MV-4-11 (cell line): ENCODE measurements at places on chromosomes 7 and 10.
A peak's percentile ranks its signal among the peaks of the same experiment; 100 is the strongest.

DNA sequence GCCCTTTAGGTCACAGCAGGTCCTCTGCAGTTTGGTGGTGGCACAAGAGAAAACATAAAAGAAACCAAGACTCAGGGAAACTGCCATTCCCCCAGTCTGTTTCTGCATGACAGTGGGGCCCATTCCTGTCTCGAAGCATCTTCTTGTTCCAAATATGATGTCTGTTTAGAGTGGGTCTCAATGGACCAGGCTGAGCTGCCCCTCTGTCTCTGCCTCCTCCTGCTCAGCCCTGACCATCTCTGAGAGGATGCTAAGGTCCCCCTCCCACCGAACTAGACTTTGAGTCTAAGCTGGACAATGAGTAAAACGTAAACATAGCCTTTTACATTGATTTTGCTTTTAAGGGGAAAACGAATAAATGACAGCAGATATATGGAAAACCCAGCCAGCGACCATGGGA lies 40.4 kb downstream of the CLEC2L start:
- no peak for DNase-seq

GRCh38 chr7:130882396-130882795 lies 148.4 kb upstream of the KLF14 start:
- DNase-seq, result no peak

GRCh38 chr7:27943241-27943640 lies 203.3 kb downstream of the TAX1BP1 start:
- no peak for DNase-seq

- peak; percentile 2 for DNase-seq
Observed at GRCh38 chr10:60524541-60524940, 134.9 kb upstream of the ANK3 start.

GRCh38 chr7:41336981-41337380 lies 365.9 kb downstream of the INHBA start:
- DNase-seq, result no peak

DNA sequence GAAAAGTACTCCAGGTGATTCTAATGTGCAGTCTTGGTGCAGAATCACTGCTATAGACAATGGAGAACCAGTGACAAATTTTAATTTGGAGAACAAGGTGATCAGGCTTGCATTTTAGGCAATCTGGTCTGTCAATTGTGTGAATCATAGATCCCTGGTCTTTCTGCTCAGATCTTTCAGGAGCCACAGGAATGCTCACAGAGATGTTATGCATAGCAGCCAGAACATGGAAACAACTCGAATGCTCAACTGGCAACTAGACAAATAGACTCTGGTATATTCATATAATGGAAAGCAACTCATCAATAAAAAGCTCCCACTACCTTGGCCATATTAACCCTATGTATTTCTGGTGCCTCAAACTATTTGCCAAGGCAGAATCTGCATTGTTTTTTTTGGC lies 209.1 kb downstream of the PHF14 start:
- DNase-seq, result no peak

DNA sequence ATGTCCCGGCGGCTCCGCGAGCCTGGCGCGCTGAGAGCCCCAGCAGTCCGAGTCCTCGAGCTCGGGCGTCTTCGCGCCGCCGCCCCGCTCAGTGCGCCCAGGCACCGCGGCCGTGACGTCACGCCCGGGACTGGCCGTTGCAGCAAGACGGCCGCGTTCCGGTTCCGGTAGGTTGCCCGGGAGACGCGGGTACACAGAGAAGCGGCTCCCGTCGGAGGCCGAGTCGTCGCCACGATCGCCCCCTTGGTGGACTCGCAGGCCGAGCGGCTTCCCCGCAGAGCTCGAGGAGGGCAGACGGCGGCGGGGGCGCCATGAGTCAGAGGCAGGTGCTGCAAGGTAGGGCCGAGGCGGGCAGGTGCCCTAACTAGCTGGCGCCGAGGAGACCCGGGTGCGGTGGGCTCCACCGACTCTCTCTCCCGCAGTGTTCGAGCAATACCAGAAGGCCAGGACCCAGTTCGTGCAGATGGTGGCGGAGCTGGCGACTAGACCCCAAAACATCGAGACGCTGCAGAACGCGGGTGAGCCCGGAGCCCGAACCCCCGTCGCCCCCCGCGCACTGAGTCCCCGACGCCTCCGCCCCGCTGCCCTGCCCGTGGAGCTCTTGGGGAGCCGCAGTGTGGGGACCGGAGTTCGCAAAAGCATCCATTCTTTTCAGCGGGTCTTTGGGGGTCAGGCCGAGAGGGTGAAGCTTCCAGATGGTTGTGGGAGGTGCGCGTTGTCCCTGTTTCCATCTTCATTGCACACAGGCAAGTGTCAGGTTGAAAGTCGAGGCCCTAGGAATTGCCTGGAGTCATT lies at the start of gene SPAG6:
SPAG6 (plus strand) TSS at position 196 of the 795 bp plus-strand sequence; CDS start at position 312, 116 bp downstream.
- DNase-seq, result peak; percentile 29

- no peak for DNase-seq
Observed at GRCh38 chr7:108525327-108525984, 479 bp downstream of the PNPLA8 start.

- DNase-seq, result no peak
Observed at GRCh38 chr10:69218831-69219230, 1.3 kb upstream of the HKDC1 start.

- DNase-seq, result peak; percentile 34
Observed at GRCh38 chr7:36473454-36474282, 84.0 kb downstream of the ANLN start.

DNA sequence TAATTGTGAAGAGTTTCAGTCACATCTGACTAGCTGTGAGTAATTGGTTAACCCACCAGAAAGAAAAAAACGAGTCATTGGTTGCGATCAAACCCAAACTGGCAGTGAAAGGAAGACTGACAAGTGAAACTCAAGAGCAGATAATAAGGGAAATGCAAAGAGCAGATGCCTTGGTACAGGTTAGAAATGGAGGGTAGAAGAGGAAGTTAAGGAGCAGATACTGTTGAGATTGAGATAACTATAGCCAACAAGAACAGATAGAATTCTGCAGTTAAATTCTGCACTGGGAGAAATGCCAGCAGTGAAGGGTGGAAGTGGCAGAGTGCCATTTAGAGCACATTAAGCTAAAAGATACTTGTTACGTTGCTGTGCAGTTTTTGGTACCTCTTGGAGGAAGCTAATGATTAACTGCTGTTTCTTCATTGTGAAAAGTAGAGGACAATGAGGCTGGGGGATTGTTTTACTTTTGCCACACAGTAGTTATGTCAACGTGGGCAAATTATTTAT lies 65.8 kb downstream of the CDK13 start:
- peak; percentile 65 for DNase-seq

DNA sequence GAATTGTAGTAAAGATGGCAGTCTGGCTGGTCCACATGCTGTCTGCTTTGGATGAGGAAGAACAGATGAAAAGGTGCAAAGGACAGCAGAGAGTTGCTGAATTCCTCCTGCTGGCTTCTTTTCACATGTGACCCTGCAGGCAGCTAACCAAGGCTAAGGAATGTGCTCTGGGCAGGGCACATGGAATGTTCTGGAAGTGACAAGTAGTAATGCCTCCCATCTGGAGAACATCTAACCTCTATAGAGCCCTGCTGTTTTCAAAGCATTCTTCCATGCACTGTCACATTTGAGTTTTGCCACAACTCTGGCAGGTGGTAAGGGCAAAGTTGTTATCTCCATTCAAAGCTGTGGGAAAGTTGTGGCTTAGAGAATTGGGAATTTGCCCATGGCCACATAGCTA lies 208.8 kb downstream of the STK31 start:
- no peak for DNase-seq

DNA sequence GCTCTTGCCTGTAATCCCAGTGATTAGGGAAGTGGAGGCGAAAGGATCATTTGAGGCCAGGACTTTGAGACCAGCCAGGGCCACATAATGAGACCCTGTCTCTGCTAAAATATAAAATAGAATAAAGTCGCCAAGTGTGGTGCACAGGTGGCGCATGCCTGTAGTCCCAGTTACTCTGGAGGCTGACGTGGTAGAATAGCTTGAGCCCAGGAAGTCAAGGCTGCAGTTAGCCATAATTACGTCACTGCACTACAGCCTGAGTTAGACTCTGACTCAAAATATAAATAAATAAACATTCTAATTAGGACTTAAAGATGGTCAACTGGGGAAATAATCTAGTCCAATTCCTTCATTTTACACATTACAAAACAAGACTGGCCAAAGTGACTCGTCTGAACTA lies 768 bp downstream of the CHCHD2 start:
- peak; percentile 31 for DNase-seq

GRCh38 chr7:88666626-88667025 lies 92.9 kb upstream of the ZNF804B start:
- no peak for DNase-seq

DNA sequence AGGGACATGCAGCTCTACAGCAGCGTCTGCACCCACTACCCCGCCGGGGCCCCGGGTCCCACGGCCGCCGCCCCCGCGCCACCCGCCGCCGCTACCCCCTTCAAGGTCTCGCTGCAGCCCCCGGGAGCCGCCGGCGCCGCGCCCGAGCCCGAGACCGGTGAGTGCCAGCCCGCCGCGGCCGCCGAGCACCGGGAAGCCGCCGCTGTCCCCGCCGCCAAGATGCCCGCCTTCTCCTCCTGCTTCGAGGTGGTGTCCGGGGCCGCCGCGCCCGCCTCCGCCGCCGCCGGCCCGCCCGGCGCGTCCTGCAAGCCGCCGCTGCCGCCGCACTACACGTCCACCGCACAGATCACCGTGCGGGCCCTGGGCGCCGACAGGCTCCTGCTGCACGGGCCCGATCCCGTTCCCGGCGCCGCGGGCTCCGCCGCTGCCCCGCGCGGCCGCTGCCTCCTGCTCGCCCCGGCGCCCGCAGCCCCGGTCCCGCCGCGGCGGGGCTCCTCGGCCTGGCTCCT lies 631 bp downstream of the OTUD1 start:
- DNase-seq, result no peak

GRCh38 chr7:112272921-112273561 lies 66.5 kb downstream of the ZNF277 start:
- peak; percentile 45 for DNase-seq

GRCh38 chr10:88754287-88754686 lies 5.5 kb upstream of the LIPN start:
- no peak for DNase-seq

- DNase-seq, result no peak
Observed at GRCh38 chr7:107843184-107843583, 40.2 kb upstream of the SLC26A3 start.

- no peak for DNase-seq
Observed at GRCh38 chr7:13036256-13036780, 348.9 kb downstream of the ARL4A start.

- no peak for DNase-seq
Observed at GRCh38 chr7:149826344-149827088, 11.7 kb upstream of the ZNF862 start.

- DNase-seq, result no peak
Observed at GRCh38 chr10:22427890-22428571, 82.7 kb downstream of the SPAG6 start.

- DNase-seq, result no peak
Observed at GRCh38 chr10:95459446-95460045, 101.6 kb downstream of the SORBS1 start.

GRCh38 chr7:36507475-36508440 lies 118.1 kb downstream of the ANLN start:
- no peak for DNase-seq

- DNase-seq, result no peak
Observed at GRCh38 chr10:15642095-15642494, 77.6 kb downstream of the ITGA8 start.

DNA sequence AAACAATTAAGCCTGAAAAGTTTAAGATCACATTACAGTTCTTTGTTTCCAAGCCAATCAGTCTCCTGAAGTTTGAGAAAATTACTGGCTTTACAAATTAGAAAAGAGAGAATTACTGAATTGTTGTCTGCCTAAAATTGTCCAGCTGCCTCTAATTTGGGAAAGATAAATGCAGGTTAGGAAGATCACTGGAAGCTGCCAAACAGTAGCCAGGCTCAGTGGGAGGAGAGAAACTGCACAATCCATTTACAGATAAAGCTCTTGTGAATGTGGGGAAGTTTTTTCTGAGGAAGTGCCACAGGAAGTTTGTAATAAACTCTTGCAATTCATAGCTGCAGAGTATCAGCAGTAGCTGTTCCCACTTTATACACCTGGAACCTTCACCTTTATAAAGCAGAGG lies 100.7 kb downstream of the IQUB start:
- no peak for DNase-seq

- peak; percentile 39 for DNase-seq
Observed at GRCh38 chr10:60073781-60074656, 167.7 kb upstream of the CCDC6 start.

DNA sequence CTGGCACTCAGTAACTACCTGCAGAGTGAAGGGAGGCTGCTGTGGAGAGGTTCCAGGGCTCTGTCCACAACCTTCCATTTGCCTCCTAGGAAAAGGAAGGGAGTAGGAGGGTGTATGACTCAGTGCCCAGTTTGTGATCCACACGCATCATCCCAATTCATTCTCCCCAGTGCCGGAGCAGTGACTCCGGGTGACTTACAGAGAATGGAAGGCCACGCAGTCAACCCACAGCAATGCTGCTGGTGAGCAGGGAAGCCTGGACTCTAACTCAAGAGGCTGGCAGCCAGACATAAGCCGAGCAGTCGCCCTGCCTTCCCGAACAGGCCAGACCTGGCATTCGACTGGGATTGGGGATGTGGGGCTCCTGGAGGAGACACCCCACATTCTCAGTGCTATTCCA lies 139.9 kb downstream of the SH3PXD2A start:
- no peak for DNase-seq

- no peak for DNase-seq
Observed at GRCh38 chr10:48305905-48306264, 592 bp upstream of the MAPK8 start.

DNA sequence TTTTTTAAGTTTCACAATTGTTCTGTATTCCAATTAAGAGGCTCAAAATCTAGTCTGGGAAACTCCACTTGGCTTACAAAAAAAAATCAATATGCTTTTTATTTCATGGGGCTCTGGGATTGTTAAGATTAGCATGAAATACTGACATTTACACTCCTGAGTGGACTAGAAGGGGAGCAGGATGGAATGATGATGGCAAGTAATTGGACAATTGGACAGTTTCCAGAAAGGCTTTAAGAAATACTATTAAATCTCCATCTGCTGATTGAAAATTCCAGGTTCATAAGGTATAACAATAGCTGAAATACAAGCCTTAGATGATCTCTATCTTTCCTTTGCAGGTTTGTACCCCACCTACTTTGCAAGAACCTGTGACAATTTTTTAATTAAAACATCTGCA lies 184.4 kb downstream of the LRRTM3 start:
- no peak for DNase-seq

- no peak for DNase-seq
Observed at GRCh38 chr7:29987083-29987482, 2.5 kb downstream of the SCRN1 start.

- DNase-seq, result no peak
Observed at GRCh38 chr10:112052166-112052565, 131.4 kb downstream of the GPAM start.

DNA sequence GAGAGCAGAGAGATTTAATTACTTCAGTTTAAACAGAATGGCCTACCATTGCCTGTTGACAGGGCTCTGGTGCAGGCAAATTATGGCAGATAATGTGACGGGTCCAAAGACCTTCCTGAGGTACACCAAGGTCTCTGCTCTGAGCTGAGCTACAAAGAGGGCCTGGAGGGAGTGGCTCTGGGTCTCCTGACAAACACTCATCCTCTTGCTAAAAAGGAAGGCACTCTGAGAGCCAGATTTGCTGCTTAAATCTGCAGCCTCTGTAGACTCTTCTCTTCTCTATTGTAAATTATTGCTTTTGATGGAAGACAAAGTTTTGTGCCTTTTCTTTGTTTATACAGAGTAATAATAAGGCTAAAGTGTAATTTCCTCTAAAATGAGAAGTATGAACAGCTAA lies 529.5 kb upstream of the FZD8 start:
- no peak for DNase-seq

GRCh38 chr10:23978317-23978716 lies 230.6 kb upstream of the KIAA1217 start:
- no peak for DNase-seq

- peak; percentile 61 for DNase-seq
Observed at GRCh38 chr10:73900064-73900463, 10.9 kb upstream of the PLAU start.
